ENCODE measurements at places on chromosomes 7 and 10.

GRCh38 chr7:111492234-111492633 lies 70.1 kb downstream of the IMMP2L start:
- no peak for DNase-seq

GRCh38 chr10:110946496-110946895 lies 27.1 kb downstream of the SHOC2 start:
- no peak for DNase-seq

- no peak for DNase-seq
Observed at GRCh38 chr7:27185013-27185853, at the start of gene HOXA11. HOXA11 (minus strand) TSS chr7:27185232; CDS start chr7:27185144, 88 bp downstream.

DNA sequence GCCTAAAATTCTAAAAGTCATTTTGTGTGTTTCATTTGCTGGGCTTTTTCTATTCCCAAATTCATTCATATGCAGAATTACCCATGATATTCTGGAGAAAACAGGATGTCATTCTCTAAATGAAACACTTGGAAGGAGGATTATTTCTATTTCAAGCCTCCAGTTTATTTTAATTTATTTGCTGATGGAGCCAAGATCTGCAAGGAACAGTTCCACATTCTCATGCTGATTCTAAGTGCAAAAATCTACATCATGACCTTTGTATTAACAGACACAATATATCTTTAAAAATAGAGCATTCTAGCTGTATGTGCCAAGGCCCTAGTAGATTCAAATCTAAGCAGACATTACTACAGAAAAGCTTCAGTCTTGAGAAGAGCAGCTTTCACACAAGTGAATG lies 51.3 kb upstream of the KCND2 start:
- DNase-seq = no peak

- DNase-seq = no peak
Observed at GRCh38 chr10:35351021-35351420, 14.7 kb downstream of the CCNY start.

- no peak for DNase-seq
Observed at GRCh38 chr10:112967200-112967599, 17.2 kb downstream of the TCF7L2 start.

- no peak for DNase-seq
Observed at GRCh38 chr7:99395616-99396327, 12.6 kb downstream of the PDAP1 start.

DNA sequence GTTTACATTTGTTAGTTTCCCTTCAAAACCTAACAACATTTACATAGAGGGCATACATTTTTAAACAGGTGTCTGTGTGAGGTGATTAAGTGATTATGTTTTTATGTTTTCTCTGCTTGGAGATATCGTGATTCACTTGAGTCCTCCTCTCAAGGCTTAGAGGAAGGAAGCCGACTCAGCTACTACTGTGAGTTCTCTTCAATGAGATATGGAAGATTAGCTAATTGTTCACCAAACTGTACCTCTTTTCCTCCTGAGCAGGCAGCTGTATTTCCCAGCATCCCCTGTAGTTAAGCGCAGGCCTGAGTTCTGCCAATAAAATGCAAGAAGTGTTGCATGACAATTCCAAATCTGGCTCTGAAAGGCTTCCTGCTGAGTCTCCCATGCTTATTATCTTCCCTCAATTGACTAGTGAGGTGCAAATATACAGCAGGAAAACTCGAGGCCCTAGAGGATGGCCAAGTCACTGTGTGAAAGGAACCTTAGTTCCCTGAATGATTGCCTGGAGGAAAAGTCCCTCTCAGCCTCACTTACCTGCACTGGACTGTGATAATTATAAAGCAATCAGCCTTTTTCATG lies 528.7 kb downstream of the GRM8 start:
- no peak for DNase-seq

- DNase-seq = no peak
Observed at GRCh38 chr7:46881507-46882127, 700.3 kb downstream of the TNS3 start.

GRCh38 chr10:17026686-17027485 lies 102.7 kb downstream of the CUBN start:
- no peak for DNase-seq

GRCh38 chr7:20861468-20861867 lies 74.8 kb upstream of the SP8 start:
- DNase-seq = no peak

Measured in NCI-H1436 treated with DMSO at 0.1 percent for 48 hours (cell line).